Activated CD4-positive, alpha-beta T cell treated with anti-CD3 and anti-CD28 coated beads, Interleukin-2, amount 10 ng/mL, durations not matched to agents 7 days and 5 days (primary cell): ENCODE measurements at places on chromosomes 4 and X. TPM values are rescaled to one million over a fixed set of nuclear protein-coding genes. Genes with fewer than 3 reads are reported as not detected.

DNA sequence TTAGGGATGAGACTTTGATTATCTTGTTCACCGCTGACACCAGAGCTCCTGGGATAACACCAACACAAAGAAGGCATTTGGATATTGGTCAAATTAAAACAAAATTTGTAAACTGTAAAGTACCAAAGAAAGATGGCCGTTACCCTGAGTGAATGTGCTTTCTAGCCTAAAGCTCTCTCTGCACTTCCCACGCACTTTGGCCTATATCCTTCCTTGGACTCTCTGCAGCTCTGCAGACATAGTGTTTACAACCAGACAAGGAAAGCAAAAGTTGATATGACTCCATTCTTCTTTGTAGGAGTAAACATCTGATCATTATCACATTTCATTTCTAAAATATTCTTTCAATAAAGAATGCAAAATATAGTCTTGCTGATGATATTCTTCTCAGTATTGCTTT, 44.8 kb upstream of the PITX2 start:
- no peak for DNase-seq

- DNase-seq: no peak
Measured at GRCh38 chr4:38084877-38085711, 124.9 kb downstream of the PTTG2 start.

- DNase-seq: no peak
Measured at GRCh38 chrX:155417769-155418168, 35.9 kb downstream of the F8A2 start.

The BTK gene
- not detected for total RNA-seq

DNA sequence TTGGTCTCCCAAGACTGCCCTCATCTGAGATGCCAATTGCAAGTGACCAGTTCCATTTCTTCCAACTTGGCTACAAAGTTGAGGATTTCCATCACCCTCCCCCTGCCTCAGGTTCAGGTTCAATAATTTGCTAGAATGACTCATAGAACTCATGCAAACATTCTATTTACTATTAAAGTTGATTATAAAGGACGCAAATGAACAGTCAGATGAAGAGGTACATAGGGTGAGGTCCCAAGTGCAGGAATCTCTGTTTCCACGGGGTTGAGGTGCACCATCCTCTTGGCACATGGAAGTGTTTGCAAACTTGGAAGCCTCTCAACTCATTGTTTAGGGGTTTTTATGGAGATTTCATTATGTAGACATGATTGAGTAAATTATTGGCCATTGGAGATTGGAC, 41.0 kb downstream of the FGFBP1 start:
- DNase-seq: no peak

- no peak for DNase-seq
Measured at GRCh38 chr4:152917543-152918395, 18.4 kb upstream of the FHDC1 start.

GRCh38 chr4:138757432-138757831, 258.1 kb upstream of the NOCT start:
- no peak for DNase-seq

DNA sequence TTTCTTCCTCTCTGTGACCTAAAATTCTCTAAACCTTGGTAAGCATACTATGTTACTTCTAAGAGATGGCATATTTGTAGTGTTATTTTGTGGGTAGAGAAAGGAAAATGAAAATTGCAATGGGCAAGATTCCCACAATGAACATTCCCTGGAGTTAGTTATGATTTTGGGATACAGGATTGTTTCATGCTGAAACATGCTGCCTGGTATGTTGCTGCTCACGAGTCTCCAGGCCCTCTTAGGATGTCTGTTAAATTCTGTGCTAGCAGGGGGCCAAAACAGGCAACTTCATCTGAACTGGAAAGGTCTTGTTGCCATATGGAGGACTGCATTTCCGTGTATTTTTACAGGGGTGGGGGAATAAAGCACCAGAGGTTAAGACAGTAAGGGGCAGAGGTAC, 18.9 kb upstream of the MSMO1 start:
- DNase-seq: no peak

DNA sequence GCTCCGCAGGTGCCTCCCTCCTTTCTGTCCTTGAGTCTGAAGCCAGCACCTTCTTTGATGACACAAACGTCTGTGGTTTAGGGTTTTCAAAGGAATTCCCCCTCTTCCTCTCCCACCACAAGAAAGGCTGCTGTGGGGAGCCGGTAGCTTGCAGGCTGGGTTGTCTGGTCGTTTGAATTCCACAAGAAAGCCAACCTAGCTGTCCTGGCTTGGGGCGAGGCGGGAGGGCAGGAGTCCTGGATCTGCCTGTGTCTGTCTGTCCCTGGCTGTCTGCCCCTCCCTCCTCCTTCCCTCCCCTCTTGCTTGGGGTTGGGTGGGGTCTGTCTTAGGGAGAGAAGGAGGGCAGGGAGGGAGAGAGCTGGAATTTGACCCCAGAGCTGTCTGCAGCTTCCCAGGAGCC, 56.3 kb downstream of the SHROOM2 start:
- DNase-seq: no peak

The MAGEA4 gene
- not detected for total RNA-seq

The ACE2 gene
- not detected for total RNA-seq
